Hippocampal formation (tissue), 2 donors: ENCODE measurements at places on chromosomes 12 and 14.

- no peak for DNase-seq
Observed at GRCh38 chr12:64522807-64523206, 70.9 kb downstream of the TBK1 start.

DNA sequence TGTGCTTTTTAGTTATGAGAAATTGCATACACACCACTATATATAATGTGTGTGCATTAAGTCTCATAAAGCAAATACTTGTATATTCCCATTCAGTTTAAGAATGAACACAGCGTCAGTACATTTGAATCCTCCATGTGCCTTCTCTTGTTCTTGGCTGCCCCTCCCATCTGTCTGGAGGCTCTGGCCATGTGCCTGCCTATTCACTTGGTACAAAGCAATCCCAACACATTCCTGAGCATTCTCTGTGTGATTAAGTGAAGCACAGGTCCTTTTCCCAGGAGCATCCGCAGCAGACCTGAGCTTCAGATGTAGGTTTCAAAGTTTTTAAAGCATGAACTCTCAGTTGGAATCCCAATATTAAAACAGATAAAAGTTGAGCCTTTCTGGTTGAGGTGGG is 58.7 kb downstream of the POLR3B start:
- no peak for DNase-seq

GRCh38 chr12:12663644-12664294 is 32.2 kb downstream of the GPR19 start:
- DNase-seq, result no peak

GRCh38 chr12:93879476-93880421 is 202.6 kb downstream of the CRADD start:
- DNase-seq, result no peak

GRCh38 chr12:2453076-2453760 is 341.6 kb upstream of the FKBP4 start:
- DNase-seq, result no peak

DNA sequence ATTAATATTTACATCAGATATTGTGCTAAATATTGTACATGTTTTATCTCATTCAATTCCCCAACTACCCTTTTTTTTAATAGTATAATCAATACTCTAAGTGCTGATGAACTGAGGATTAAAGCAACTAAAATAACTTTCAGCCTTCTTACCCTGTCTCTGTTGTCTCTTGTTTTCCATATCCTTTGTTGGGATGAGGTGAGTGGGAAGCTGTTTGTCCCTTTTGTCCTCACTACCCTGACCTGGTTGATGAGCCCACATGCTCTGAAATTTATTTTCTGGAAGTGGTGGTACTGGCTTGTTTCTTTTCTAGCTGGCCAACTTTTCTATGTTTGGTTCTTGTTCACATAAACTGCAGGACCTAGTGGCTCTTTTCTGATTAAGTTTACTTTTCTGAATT is 9.6 kb upstream of the ART4 start:
- no peak for DNase-seq

- no peak for DNase-seq
Observed at GRCh38 chr12:43241986-43242385, 310.0 kb downstream of the ADAMTS20 start.

- DNase-seq, result no peak
Observed at GRCh38 chr12:75389061-75389460, 1.8 kb upstream of the GLIPR1L2 start.

GRCh38 chr12:89878950-89879349 is 170.3 kb upstream of the ATP2B1 start:
- DNase-seq, result no peak

- DNase-seq, result no peak
Observed at GRCh38 chr12:109203480-109203879, 87.1 kb downstream of the ACACB start.

- no peak for DNase-seq
Observed at GRCh38 chr14:105664691-105665090, 138.3 kb downstream of the TMEM121 start.

DNA sequence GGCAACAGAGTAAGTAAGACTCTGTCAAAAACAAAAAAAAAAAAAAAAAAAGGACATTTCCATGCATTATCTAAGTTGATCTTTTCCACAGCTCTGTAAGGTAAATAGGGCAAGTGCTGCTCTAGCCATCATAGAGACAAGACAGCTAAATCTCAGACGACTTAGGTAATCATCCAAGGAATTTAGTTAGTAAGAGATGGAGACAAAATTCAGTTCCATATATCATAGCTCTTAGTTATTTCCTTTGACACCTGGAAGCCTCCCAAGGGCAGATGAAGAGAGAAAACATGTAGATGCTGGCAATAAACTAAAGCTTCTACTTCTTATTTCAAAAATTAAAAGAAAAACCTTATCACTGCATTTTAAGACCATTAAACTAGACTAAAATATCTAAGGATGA is 48.7 kb downstream of the ST8SIA1 start:
- DNase-seq, result no peak

- no peak for DNase-seq
Observed at GRCh38 chr12:4768341-4768740, 48.1 kb downstream of the GALNT8 start.

GRCh38 chr14:106564058-106564643 is 1037.8 kb downstream of the TMEM121 start:
- no peak for DNase-seq

- DNase-seq, result no peak
Observed at GRCh38 chr14:38851111-38851510, 251.9 kb downstream of the SEC23A start.
